ENCODE measurements at places on chromosomes 11 and 22.

GRCh38 chr22:44298406-44299091 is 14.2 kb downstream of the SHISAL1 start:
- DNase-seq, result no peak

- no peak for DNase-seq
Observed at GRCh38 chr11:69825037-69825834, 6.0 kb upstream of the FGF3 start.

DNA sequence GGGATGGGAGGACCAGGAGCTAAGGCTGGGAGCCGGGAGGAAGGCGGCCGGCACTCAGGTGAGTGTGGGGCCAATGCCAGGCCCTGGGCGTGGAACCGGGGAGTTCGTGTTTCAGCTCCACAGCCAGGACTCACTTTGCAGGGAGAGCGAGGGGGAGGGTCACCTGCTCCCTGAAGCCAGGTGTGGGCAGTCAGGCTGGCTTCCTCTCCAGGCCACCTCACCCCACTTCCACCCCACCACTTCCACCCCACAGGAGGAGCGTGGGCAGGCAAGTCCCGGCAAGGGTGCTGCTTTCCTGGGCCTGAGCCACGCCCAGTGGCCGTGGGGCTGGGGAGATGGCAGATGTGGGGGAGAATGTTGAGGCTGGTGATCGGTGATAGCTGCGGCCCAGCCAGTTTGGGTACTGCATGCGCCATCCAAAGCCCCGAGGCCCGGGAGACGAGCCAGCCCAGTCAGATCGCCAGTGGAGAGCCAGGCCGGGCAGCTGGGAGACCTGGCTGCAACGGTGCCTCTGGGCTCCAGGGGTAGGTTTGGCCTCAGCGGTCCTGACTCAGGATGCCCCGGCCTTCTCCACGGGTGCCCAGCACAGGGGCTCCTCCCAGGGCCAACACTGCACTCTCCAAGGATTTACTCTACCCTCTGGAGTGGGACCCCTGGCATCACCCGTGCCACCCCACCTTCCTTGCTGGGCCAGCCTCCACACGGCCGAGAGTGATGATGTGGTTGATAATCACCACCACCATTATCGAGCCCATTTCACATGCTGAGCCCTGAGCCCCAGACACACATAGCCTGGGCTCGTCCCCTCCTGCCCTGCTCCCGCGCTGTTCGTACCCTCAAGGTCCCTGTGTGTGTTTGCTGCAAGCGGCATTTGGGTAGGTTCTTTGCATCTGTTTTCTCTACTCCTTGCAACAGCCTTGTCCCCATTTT is 93.8 kb downstream of the WNT7B start:
- DNase-seq, result no peak

GRCh38 chr11:113690619-113691569 is 15.2 kb downstream of the TMPRSS5 start:
- DNase-seq, result no peak

DNA sequence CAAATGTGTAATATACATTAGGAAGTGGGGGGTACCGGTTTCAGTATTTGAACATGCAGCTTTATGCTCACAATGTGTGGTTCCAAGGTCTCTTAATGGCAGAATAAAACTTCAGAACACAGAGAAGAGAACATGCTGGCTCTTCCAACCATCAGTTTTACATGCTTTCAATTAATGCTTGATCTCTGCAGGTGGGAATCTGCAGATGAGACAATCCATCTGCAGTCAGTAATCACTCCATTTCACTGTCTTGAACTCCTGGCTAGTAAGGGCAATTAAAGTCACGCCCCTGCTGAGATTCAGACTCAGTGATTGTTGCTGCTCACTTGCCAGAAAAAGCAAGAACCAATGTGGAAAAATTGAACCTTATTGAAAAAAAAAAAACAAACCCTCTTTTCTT is 945.7 kb downstream of the DLG2 start:
- no peak for DNase-seq

GRCh38 chr11:8605971-8606563 is 12.0 kb upstream of the STK33 start:
- DNase-seq, result no peak

- DNase-seq, result no peak
Observed at GRCh38 chr11:132052904-132053303, 682.5 kb downstream of the NTM start.

- no peak for DNase-seq
Observed at GRCh38 chr11:122167100-122167499, 51.1 kb upstream of the BLID start.

GRCh38 chr11:101487775-101488174 is 96.0 kb downstream of the TRPC6 start:
- DNase-seq, result no peak

DNA sequence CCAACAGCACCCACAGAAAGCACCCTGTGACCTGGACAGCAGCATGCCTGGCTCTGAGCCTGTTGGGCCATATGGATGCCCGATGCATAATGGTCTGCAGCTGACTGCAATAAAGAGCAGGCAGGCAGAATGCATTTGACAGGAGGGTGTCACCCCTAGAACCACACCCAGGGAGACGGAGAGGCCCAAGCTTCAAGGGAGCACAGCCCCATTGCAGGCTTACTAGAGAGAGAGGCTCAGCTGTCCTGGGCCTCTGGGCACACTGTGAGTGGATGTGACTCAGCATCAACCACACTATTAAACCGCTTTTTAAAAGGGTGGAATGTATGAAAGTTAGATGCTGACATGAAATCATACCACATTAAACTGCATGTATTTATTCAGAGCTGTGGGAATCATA is 365.3 kb downstream of the CTTN start:
- DNase-seq, result no peak

DNA sequence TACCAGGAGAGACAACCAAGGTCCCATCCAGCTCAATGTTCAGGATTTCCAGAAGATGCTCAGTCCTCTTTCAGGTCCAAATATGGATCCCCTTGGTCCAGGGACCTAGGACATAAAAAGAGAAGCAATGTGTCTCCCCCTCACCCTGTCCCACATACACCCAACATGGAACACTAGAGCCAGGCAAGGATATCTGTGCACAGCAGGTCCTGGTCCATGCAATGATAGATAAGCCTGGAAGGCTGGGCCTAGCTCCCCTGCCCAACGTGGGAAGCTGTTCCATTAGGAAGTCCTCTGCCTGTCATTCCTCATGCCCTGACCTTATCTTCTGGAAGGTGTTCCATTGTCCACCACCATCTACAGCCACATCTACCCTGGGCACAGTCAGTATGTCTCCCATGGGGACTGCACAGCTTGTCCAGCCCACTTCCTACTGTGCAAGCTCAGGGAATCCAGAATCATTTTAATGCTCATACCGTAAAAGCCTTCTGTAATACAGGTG is 1434.8 kb downstream of the TBC1D22A start:
- DNase-seq, result no peak

DNA sequence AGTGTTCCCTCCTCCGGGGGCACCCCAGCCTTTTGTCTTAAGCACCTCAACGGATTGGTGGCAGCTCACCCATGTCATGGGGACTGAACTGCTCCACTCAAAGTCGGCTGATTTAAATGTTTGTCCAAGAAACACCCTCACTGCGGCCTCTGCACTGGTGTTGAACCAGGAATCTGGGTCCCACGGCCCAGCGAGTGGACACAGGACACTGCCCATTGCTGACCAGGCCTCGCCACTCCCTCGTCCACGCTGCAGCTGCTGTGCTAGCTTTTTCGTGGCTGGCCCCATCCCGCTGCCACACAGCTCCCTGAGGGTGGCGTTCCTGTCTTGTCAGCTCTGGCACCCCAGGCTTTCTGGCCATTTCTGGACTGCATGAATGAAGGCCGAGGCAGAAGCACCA is 646.2 kb downstream of the BRD1 start:
- DNase-seq, result no peak

GRCh38 chr11:114621950-114622809 is 26.6 kb upstream of the NXPE4 start:
- no peak for DNase-seq

DNA sequence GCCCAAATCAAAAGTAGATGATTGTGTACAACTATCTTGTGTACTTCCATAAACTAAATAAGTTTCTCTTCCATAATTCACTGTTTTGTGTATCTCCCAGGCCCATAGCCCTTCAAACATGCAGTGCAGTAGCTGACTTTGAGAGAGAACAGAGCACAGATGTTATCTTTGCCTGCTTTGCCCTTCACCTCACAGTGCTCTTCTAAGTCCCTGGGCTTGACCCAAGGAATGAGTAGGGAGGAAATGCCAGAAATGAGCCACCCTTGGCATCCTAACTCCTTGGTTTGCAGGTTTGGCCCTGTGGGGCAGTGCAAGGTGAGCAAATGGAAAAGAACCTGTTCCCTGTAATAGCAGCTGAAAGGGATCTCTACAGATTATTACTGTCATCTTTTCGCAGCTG is 79.2 kb downstream of the STIM1 start:
- DNase-seq, result no peak

DNA sequence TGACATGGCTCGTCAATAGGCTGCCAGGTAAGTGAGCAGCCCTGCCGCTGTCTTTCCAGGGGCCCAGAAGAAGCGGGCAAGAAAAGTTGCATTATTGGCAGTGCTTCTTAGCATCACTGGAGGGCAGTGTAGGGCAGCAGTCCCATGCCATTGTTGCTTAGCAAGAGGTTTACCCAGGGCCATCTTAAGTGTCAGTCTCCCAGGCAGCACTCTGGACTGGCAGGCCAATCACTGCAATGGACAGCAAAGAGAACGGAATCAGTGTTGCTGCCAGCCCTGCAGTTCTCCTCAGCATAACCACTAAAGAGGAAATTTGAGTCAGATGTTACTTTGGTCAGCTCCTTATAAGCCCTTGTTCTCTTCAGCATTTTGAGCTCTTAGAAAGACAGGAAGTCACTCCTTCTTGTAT is 13.4 kb upstream of the GRK2 start:
- DNase-seq, result no peak

DNA sequence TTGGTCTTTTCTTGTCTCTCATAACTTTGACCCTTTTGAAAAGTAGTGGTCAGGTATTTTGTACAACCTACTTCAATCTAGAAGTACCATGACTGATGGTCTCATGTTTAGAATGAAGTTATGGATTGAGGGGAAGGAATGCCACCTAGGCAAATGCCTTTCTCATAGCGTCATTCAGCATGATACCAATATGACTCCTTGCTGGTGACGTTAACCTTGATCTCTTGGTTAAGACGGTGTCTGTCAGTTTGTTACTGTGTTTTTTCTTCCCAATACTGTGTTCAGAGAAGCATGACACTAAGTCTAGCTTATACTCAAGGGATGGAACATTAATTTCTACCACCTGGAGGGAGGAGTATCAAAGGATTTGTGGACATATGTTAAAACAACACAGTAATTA is 130.9 kb downstream of the KIF18A start:
- DNase-seq, result no peak

DNA sequence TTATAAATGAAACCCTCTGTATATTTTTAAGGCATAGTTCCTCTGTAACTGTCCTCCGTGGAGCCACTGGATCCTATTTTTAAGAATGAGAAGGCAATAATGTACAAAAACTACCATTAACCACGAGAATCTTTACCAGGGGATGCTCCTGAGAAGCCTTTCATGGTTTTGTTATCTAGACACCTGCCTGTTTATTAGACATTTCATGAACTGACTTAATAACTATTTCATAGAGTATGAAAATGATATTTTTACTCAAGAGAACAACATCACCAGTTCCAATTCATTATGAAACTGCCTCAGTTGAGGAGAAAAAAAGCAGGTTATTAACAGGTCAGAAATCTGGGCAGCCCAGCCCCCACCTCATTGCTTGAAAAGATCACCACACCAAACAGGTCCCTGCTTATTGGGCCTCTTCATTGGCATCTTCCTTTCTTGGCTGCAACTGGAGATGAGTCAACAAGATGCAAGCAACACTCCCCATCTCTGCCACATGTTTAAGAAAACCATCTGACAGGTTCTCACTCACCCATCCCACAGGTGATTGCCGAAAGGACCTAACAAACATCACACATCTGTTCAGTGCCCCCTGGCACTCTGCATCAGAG is 27.8 kb downstream of the ETS1 start:
- DNase-seq, result no peak

- DNase-seq, result no peak
Observed at GRCh38 chr11:122319085-122319484, 203.1 kb upstream of the BLID start.

- no peak for DNase-seq
Observed at GRCh38 chr11:111427471-111427912, 48.4 kb upstream of the POU2AF1 start.

GRCh38 chr22:46763051-46763705 is 728 bp downstream of the TBC1D22A start:
- no peak for DNase-seq

- no peak for DNase-seq
Observed at GRCh38 chr11:14350215-14350614, 8.8 kb downstream of the RRAS2 start.

DNA sequence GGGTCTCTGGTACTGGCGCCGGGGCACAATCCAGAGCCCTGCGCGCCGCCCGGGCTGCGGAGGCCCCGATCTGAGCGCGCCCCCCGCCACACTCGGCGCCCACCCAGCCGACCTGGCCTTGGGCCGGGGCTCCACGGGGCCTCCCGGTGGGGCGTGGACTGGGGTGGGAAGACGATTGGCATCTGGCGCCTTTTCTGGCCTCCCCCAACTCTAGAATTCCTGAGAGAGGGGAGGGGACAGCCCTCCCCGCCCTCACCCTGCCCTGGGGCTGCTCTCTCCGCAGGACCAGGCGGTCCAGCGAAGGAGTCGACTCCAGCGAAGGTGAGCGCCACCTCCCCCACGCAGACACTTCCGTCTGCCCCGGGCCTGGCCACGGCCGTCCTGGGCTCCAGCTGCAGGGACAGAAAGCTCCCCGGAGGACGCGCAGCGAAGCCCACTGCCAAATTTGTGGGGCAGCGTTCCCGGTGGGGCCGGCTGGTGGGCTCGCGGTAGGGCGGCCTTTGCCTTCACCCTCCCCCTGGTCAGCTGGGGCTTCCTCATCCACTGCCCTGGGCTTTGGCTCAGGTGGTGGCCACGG is 593 bp downstream of the SSH3 start:
- DNase-seq, result no peak

GRCh38 chr11:76236092-76236999 is 30.0 kb upstream of the WNT11 start:
- DNase-seq, result peak; percentile 9

GRCh38 chr11:95067841-95068219 is 1.1 kb downstream of the SRSF8 start:
- DNase-seq, result no peak

DNA sequence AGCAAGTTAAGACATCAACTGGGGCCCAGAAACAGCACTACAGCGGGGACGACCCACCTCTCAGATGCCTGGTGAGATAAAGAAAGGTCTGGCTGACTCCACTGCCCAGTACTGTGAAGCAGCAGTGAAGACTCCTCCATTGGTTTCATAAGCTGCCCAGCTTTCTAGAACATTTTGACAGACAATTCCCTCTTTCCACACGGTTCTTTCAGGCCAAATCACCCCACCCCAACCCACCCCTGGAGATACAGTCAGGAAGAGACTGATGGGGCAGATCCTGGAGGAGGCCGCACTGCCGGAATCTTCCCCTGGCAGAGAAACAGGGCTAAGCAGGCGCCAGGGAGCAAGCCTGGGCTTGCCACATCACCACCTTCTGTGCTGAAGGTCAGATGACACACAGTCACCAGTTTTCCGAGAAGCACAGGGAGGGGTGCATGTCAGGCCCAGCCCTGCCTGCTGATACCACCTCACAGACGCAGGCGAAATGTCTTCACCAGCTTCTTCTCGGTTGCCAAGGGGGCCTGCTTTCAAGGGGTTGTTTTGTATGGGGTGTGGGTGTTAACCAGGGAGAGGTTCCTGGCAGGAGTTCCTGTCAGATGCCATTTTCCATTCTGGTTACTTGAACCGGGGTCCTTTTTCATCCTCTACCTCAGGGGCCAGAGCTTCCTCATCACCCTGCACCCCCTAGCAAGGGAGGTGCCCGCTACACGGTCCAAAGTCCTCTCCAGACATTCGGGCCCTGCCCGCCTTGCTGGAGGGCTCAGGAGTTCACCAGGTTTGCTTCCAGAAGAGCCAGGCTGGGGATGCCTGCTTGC is 1.4 kb upstream of the NEAT1 start:
- DNase-seq, result peak; percentile 71
